Activated naive CD4-positive, alpha-beta T cell treated with anti-CD3 and anti-CD28 coated beads, Interleukin-2, amount 50 U/mL, for 72 hours (primary cell): ENCODE measurements at places on chromosomes 2 and 18. TPM values are rescaled to one million over a fixed set of nuclear protein-coding genes. Genes with fewer than 3 reads are reported as not detected.

Gene LYPD6B
- not detected for total RNA-seq

Gene FIGN
- not detected for total RNA-seq

- DNase-seq, result no peak
These were observed 13.6 kb upstream of the IL1RN start for GRCh38 chr2:113113807-113114206.

GRCh38 chr18:574865-575645 is 5.1 kb upstream of the CETN1 start:
- DNase-seq, result no peak
